SK-N-SH (cell line): ENCODE measurements at places on chromosomes 3 and 15.

DNA sequence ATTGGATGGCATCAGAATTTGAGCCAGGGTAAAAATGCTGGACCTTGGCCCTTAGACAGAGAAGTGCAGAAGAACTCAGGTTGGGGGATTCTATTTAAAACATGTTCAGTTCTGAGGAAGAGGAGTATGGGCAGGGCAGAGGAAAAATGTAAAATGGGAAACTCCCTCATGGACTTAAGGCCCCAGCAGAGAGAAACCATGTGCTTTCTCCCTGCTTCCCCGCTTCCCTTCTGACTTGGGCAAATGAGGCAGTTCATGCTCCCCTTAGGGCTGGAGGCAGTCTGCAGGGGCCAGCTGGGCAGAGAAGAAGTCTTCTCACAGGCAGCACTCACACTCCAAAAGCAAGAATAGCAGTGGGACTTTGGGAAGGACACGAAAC lies 9.9 kb upstream of the NUDT16 start:
- no peak for DNase-seq

- no peak for DNase-seq
These were observed 11.2 kb downstream of the ANXA2 start for GRCh38 chr15:60386615-60387014.

DNA sequence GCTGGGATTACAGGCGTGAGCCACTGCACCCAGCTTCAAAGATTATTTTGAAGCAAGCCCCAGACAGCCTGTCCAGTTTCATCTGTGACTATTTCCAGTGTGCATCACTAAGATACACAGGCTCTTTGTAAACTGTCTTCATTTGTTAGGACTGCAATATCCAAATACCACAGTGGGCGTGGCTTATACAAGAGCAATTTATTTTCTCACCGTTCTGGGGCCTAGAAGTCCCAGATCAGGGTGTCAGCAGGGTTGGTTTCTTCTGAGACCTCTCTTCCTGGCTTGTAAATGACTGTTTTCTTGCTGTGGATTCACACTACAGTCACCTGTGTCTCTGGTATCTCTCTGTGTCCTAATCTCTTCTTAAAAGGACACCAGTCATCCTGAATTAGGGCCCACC lies 59.7 kb downstream of the RLBP1 start:
- no peak for DNase-seq

DNA sequence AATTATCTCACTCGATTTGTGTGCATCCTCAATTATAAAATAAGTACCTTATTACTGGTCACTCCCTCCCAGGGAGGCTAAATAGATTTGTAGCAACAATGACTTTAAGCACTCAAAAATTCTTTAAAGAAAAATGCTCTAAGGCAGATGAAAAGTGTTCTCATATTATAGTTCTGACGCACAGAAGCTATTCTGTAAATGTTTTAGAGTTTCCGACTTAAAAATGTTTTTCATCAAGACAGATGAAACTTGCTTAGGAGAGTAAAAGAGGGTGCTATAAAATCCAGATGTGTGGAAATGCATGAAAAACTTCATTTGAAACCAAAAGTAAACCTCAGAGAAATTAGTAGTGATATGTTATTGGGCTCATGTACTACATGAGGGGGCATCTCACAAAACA lies 398.4 kb upstream of the KCNMB2 start:
- DNase-seq, result no peak

DNA sequence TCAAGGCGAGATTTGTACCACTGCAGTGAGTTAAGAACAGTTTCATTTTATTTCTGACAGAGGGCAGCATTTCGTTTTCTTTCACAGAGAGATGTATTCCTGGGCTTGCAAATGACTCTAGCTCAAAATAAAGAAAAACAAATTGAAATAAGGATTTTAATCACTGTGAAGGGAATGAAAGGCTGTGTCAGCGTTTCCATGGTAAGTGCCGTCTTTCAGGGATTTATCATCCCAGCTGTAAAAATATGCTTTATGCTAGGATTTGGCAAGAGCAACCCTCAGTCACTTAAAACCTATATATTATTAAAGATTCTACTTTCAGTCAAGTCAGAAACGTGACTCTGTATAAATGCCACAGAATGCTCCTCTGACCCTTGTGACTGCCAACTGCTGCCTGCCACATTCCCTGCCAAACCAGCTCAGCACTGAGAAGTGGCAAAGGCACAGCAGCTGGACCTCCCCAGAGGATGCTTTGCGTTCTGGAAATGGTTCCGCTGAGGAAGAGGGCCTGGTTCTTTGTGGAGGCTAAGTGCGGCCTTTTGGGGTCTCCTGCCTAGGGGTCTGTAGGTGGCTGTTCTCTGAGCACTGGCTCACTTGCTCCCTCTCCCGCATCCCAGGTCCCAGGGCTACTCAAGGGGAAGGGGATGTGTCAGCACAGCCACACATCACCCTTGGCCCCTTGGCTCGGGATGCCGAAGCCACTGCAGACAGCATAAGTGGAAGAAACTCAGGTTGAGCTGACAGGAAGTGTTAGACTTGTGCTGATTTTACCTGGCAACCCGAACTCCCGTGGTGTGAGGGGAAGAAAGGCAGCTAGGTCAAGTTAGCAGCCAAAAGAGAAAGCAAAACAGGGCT lies 56.6 kb upstream of the POMGNT2 start:
- peak; percentile 47 for DNase-seq

GRCh38 chr3:13463618-13464400 lies 16.3 kb upstream of the HDAC11 start:
- no peak for DNase-seq

DNA sequence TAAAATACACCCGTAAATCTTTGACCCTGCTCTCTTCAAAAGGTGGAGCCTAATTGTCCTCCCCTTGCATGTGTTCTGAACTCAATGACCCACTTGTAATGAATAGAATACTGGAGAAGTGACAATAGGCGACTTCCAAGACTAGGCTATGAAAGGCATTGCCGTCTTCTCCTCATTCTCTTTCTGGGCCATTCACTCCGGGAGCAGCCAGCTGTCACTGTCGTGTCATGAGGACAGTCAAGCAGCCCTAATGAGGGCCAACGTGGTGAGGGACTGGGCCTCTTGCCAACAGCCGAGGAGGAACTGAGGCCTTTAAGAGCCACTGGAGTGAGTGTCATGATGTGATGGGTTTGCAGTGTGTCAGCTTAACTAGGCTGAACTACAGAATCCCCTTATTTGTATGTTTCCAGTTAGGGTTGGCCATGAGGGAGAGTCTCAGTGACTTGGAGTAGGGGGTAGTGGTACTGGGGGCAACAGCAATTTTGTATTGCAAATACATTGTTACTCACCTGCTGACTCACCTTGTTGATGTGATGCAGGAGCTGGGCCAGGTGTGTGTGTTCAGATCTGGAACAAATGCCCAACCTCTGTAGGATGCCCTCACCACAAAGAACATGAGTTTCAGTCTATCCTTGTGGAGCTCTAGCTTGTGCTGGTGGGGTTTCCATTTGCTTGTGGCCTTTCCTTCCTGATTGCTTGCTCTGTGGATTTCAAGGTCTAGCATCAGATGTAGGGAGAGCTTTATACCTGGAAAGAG lies 188.5 kb upstream of the PROK2 start:
- DNase-seq, result no peak

- DNase-seq, result no peak
These were observed 23.8 kb upstream of the IDH2 start for GRCh38 chr15:90126022-90126421.

- peak; percentile 64 for DNase-seq
These were observed 1.2 kb downstream of the RASGRF1 start for GRCh38 chr15:79089331-79089889.

- no peak for DNase-seq
These were observed 12.2 kb downstream of the SYNM start for GRCh38 chr15:99117111-99117510.

- no peak for DNase-seq
These were observed 77.4 kb downstream of the RASA2 start for GRCh38 chr3:141564241-141564640.

- no peak for DNase-seq
These were observed 49.2 kb upstream of the NMD3 start for GRCh38 chr3:161171639-161172552.

DNA sequence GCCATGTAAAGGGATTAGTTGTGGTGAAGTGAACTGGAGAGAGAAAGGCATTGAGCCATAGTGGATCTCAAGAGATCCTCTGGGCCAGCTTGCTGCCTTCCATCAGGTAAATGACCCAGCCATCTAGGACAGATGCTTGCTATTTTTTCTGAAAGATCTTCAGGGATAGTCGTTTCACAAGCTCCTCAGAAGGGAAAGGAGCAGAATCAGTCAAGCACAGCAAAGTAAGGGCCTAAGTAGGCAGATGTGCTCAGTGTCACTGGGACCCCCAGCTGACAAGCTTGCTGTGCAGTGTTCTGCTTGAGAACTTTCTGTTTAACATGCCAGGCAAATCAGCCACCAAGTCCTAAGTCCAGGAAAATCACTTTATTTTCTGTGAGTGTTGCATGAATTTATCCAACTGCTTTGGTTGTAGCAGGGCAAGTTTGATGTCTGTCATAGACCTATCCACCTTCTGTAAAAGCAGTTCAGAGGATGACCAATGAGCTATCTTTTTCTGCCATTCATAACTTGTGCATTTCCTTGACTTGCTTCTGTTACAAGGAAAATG lies 319.8 kb downstream of the IL5RA start:
- DNase-seq, result no peak

- DNase-seq, result no peak
These were observed 35.5 kb upstream of the NIT2 start for GRCh38 chr3:100299016-100299415.

DNA sequence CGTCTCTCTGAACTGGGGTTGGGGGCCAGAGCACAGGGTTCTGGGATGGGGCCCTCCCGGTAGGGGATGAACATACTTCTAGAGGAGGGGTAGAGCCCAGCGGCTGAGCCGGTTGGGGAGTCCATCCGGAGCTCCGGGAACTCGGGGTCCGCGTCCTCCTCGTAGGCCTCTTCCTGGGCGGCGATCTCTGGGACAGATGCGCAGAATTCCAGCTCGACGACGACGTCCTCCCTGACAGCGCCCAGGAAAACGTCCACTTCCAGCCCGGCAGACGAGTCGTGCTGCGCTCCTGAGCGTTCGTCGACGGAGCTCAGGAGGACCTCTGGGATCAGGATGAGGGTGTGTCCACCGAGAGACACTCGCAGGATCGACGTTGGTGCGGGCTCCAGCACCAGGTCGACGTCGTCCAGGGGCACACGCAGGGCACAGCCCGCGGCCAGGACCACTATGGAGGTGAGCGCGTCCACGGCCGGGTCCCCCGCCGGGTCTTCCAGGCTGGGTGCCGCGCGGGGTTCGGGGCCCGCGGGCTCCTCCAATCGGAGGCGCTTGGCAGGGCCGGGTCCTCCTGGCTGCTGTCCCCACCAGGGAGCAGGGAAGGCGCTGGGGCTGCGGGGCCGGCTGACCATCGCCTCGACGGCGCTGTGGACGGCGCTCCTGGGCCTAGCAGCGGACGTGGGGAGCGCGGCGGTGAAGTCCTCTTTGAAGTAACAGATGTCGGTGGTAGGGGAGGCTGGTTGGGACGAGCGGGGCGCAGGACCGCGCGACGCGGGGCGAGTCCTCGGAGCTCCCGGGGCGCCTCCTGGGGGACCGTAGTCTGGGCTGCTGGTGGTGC lies 474 bp downstream of the PRR23B start:
- peak; percentile 24 for DNase-seq

GRCh38 chr3:99648516-99648915 lies 10.1 kb downstream of the COL8A1 start:
- no peak for DNase-seq

DNA sequence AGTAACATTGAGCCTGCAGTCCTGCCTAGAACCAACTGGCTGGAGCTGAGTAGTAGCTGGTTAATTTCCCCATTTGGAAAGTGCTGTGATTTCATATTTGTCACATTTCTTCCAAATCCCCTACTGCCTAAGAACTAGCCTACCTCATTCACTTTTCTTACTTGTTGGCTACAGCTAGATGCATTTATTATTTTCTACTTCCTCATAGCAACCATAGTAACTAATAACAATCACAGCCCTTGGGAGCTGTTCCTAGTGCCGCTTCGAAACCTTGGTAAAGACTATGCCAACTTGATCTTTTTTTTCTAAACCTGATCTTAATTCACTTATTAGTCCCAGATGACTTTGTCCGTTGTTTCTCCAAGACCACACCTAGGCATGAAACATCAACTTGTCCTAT lies 240.3 kb downstream of the FGF12 start:
- no peak for DNase-seq

GRCh38 chr3:85050821-85051220 lies 92.0 kb downstream of the CADM2 start:
- DNase-seq, result no peak

- no peak for DNase-seq
These were observed 2.8 kb downstream of the NR2E3 start for GRCh38 chr15:71812966-71813722.

DNA sequence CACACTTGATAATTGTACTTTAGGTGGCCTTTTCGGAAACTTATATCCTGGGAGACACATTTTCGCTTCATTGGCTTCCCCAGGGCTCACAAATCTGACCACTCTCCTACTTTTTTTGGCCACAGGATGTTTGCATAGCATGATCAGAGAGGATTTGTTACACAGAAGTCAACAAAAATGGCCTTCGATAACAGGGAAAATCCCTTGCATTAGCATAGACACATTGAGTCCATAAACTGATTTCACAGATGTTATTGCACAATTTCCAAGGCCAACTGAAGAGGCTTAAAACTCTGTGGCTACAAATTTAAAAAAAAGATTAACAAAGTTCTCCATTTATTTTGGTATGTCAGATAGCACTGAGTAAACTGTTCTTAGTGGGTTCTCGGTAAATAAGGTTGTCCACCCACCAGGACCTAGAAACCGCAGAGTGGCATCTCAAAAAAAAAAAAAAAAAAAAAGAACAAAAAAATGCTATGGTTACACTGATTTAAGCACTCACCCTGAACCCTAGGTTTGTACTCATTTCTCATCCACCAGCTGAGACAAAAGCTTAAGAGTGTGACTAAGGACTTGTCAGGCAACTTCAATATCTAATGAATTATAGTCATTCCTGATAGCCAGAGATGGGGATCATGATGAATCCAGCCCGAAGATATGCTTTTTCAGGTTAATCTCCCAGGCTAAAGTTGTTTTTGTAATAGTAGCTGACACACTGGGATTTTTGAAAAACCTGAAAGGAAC lies 188.9 kb upstream of the SYNPR start:
- DNase-seq, result no peak

DNA sequence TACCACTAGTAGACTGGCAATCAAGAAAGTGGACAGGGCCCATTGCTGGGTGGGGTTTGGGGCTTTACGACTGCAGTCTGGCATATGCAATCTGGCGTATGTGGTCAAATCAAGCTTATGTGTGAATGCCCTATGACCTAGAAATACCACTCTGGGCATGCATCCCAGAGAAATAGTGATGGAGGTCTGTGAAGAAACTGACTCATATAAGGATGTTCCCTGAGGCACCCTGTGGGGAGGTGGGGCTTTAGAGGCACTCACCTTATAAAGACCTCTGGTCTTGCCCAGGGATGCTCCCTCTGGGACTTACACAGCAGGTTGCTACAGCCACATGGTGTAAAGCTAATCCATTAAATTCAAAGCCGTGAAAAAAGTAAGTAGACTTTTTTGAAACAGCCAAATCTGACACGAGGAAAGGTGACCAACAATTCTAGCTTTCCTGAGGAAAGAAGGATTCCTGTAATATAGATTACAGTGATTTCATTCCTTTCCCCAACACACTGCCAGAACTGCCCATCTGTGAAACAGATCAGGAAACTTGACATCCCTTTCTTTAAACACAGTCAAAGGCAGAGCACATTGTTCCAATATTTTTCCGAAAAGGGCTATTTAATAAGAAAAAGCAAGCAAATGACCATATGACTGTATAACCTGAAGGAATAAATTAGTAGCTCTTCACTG lies 13.6 kb downstream of the RARRES1 start:
- DNase-seq, result no peak

- DNase-seq, result peak; percentile 46
These were observed 8.6 kb upstream of the STX19 start for GRCh38 chr3:94036909-94037507.

GRCh38 chr3:82012775-82013174 lies 251.3 kb upstream of the GBE1 start:
- DNase-seq, result no peak

GRCh38 chr3:64554096-64554920 lies 133.5 kb downstream of the ADAMTS9 start:
- no peak for DNase-seq
